ELF-1 (cell line): ENCODE measurements at places on chromosomes 7 and 10.
A peak's percentile ranks its signal among the peaks of the same experiment; 100 is the strongest.

DNA sequence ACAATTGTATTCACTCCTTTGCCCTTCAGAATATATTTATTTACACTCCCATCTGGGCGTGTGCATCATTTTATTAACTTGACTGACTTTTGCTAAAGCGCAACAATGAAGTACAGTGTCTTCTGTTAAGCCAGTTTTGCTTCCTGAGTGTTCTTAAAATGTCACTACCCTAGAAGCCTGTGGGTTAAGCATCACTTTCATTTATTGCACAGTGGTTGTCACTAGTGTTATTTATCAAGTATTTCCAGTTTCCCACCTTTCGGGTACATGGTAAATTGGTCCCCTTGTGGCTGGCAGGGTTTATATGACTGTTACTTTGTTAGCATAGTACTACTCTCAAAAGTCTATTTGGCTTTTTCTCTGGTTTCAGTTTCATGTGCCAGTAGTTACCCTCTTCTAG, 3.3 kb downstream of the HILPDA start:
- no peak for DNase-seq

DNA sequence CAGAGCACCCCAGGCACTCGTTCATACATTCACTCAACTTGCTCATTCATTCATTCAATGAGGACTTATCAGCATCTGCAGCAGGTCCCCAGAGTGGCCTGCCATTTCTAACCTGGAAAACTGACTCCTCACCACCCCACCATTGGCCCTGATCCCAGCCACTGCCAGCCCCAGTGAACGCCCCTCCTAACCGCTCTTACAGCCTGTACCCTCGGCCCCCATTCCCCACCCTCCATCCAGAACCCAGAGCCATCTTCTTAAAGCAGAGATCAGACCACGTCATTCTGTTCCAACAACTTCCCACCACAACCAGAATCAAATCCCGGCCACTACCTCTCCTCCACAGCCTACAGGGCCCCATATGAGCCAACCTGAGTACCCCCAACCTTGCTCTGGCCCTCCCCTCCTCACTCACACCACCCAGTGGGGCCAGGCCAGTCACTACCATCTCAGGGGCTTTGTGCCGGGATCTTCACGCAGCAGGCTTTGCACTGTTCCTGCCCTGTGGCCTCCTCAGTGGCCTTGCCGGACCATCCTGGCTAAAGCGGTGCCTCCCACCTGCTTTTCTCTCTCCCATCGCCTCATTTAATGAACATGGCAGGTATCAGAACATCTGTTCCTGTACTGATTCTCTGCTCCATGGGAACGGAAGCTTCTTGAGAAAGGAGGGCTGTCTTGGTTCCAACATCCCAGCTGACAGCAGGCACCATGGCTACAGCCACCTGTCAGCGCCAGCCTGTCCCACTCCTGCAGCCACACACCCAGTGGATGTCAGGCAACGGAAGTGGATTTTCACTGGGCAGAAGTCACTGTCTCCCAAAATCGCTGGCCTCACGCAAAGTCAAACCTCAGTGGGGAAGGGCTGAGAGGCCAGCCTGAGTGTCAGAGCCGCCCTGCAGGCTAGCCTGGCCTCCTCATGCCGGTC, 45.4 kb downstream of the FAM53B start:
- DNase-seq: no peak

GRCh38 chr7:44914992-44915607, 29.8 kb upstream of the PURB start:
- no peak for DNase-seq

- DNase-seq: no peak
These were observed 208.2 kb upstream of the PRKCQ start for GRCh38 chr10:6788231-6788630.

- no peak for DNase-seq
These were observed 30.5 kb upstream of the YAE1 start for GRCh38 chr7:39535720-39536119.

DNA sequence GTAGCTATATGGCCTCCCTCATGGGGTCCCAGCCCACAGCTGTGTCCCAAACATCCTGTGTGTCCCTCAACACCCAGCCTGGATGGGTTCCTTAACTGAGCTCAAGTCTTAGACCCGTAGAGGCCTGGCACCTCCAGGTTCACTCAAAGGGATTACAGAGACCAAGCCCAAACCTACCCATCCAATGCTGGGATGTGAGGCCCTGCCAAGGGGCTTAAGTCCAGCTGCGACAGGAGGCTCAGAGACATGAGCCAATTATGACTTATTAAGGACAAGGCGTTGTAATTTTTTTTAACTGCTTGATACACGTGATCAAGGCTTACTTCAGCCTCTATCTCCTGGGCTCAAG, 105.6 kb upstream of the RET start:
- no peak for DNase-seq

GRCh38 chr7:69599286-69599954, 1.1 kb downstream of the AUTS2 start:
- no peak for DNase-seq

- DNase-seq: no peak
These were observed 706.9 kb downstream of the LRMDA start for GRCh38 chr10:76138286-76138685.

DNA sequence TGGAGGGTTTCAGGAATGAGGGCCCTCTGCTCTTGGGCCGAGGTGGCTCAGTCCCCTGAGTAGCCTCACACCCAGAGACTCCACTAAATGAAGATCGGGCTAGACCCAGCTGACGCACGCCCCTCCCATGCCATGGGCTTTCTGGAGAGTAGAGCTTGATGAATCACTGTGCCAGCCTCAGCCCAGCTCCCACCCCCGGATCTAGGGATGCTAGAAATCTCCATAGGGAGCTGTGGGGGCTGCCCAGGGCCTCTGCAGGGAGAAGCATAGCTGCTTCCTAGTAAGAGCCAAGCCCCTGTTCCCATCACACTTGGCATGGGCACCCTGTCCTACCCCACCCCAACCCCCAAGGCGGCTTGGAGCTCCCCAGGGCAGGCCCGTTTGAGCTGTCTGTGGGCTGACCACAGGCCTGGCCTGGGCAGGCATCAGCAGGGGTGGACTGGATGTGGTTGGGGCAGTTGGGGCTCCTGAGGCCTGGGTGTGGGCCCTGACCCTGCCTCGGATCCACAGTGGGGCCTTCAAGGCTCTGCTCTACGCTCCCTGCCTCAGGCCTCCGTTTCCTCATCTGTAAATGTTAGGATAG, 121.2 kb downstream of the ZMIZ1 start:
- DNase-seq: no peak

GRCh38 chr10:65365878-65366277, 1560.0 kb upstream of the LRRTM3 start:
- no peak for DNase-seq

DNA sequence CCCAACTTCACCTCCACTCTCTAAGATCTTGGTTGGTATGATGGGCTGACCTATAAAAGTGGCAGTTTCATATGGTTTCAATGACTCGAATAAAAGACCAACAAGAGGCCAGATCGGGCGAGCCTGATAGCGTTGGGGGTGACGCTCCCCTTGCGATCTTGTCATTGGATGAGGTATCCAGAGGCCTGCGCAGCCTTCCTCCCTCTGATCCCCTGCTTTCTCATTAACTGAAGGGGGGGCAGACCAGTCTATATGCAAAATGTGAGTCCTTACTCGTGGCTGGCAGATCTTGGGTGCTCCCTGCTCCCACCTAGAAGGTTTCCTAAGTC, 937 bp upstream of the COBL start:
- no peak for DNase-seq

GRCh38 chr10:132417257-132417910, 20.4 kb downstream of the PWWP2B start:
- DNase-seq: no peak

- peak; percentile 33 for DNase-seq
These were observed 427.6 kb downstream of the PHTF2 start for GRCh38 chr7:78226059-78226719.

DNA sequence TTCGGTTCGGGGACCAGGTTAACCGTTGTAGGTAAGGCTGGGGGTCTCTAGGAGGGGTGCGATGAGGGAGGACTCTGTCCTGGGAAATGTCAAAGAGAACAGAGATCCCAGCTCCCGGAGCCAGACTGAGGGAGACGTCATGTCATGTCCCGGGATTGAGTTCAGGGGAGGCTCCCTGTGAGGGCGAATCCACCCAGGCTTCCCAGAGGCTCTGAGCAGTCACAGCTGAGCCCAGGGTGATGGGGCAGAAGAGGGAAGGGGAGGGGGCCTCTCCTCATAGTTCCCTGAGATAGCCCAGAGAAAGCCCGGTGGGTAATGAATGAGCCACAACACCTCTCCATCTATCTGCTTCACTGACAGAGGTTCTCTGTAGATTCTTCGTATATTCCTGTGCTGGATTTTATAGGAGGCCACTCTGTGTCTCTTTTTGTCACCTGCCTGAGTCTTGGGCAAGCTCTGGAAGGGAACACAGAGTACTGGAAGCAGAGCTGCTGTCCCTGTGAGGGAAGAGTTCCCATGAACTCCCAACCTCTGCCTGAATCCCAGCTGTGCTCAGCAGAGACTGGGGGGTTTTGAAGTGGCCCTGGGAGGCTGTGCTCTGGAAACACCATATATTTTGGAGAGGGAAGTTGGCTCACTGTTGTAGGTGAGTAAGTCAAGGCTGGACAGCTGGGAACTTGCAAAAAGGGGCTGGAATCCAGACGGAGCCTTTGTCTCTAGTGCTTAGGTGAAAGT, 16.4 kb downstream of the PRSS2 start:
- no peak for DNase-seq

- DNase-seq: no peak
These were observed 46.2 kb upstream of the FEZF1 start for GRCh38 chr7:122350701-122351100.

GRCh38 chr10:17781856-17782255, 27.3 kb upstream of the MRC1 start:
- no peak for DNase-seq

- no peak for DNase-seq
These were observed 2.6 kb upstream of the ASCC1 start for GRCh38 chr10:72218726-72219125.

- DNase-seq: no peak
These were observed 73.8 kb downstream of the SHOC2 start for GRCh38 chr10:110993024-110993693.

GRCh38 chr10:105187243-105187642, 546.2 kb downstream of the SORCS3 start:
- DNase-seq: no peak

DNA sequence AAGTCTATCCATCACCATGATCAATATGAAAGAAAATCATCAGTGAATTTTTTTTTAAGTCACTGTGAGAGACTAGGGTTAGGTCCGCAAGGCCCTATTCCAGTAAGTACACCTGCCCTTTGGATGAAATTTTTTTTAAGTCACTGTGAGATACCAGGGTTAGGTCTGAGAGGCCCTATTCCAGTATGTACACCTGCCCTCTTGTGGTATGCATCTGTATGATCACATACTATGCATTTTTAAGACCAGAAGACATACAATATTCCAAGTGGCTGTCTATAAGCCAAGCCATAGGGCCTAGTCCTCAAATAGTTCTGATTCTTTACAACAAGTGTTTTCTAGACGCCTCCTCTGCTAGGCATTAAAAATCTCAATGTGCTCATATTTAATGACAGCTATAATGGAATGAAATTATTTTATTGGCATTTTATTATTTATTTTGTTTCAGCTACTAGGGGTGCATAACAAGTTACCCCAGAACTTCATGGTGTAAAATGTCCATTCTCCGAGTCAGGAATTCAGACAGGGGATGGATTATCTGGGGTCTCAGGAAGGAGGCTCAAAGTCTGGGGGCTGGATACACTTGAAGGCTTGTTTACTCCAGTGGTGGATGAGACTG, 53.1 kb downstream of the TEX36 start:
- DNase-seq: no peak

DNA sequence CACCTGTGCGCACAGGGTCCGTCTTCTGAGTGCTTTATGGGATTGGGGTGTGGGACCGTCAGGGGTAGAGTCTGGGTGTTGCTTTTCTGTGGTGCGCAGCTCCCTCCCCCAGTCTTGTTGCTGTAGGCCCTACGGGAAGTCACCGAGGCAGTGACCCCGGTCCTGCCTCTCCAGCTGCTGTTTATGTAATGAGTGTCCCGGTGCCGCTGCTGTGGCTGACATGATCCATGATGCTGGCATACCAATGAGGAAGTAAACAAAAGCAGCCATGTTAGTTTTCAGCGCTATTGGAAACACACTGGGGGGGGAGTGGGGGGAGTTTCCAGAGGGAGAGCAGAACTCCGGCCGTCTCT, 1.1 kb downstream of the TRIM8 start:
- DNase-seq: peak; percentile 71

- no peak for DNase-seq
These were observed 14.2 kb downstream of the ADRB1 start for GRCh38 chr10:114057855-114058254.

DNA sequence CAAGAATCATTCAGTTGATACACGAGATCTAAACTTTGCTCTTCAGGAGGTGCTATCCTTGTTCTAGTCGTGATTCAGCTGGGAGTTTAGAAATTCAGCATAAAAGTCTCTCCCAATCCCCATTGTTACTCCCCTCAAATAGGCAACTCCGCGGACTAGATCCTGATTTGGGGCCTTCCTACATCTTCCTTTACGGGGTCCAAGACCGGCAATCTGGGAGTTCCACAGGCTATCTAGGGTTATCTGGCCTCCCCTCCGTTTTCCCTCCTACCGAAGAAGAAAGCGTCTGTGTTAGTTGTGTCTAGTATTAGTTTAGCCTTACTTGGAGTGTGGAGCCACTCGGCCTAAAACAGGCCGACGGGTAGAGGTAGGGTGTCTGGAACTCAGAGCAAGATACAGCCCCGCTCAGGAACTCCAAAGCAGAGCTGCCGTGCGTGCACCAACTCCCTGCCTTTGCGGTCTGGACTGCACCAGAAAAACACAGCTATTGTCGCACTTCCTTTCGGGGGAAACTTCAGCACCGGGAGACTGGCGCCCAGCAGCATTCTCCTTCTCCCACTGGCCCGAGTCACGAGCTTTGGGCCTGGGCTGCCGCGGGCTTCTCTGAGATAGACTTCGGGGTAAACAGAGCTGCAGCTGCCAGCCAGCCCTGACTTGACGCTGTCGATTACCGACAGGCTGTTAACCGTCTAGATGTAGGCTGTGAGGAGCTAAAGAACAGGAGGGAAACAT, 1.5 kb upstream of the DLX5 start:
- peak; percentile 74 for DNase-seq

DNA sequence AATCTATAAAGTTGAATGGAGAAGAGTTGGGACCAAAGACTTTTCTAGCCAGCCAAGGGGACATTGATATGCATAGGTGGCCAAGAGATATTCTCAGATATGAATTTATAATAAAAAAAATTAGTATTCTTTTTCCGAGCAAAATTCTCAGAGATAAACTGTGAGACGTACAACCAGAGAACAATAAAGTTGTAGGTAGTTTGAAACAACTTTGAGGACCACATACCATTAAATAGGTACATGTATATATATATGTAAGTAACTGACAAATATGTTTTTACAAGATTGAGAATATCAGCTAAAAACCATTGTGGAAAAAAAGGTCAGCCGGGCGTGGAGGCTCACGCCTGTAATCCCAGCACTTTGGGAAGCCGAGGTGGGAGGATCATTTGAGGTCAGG, 56.5 kb downstream of the EXOC4 start:
- DNase-seq: no peak

DNA sequence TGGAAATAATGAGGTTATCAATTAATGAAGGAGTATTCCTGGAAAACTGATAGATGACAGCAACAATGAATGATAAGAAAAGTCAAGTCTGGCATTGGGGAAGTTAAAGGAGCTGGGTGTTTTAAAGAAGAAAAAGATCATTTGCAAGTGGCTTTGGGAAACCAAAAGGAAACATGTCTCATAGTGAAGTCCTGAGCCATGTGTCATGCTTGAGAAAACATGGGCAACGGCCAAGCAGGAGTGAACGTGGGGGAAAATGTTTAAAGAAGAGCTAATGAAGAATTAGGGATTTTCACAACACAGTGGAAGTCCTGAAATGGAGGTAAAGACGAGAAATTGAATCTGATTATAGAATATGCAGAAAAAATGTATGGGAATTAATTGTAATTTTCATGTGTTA, 1383.2 kb upstream of the CELF2 start:
- DNase-seq: no peak

GRCh38 chr10:52115823-52116222, 198.3 kb upstream of the DKK1 start:
- no peak for DNase-seq
